HT1080 (cell line): ENCODE measurements at places on chromosomes 2 and 18. TPM values are rescaled to one million over a fixed set of nuclear protein-coding genes. Genes with fewer than 3 reads are reported as not detected.

The CROCC2 gene
- not detected in 2 replicates for total RNA-seq

GRCh38 chr2:206936843-206937230 lies 2.5 kb upstream of the CPO start:
- no peak for DNase-seq

- peak; percentile 69 for DNase-seq
Measured at GRCh38 chr2:207417301-207417718, 112.5 kb upstream of the CREB1 start.

- DNase-seq = no peak
Measured at GRCh38 chr2:55140316-55141219, 90.3 kb upstream of the RTN4 start.
